Left cardiac atrium (tissue), 4 donors: ENCODE measurements at places on chromosomes 2 and 18. TPM values are rescaled to one million over a fixed set of nuclear protein-coding genes. Genes with fewer than 3 reads are reported as not detected.

Gene REG1B
- total RNA-seq, result not detected

DNA sequence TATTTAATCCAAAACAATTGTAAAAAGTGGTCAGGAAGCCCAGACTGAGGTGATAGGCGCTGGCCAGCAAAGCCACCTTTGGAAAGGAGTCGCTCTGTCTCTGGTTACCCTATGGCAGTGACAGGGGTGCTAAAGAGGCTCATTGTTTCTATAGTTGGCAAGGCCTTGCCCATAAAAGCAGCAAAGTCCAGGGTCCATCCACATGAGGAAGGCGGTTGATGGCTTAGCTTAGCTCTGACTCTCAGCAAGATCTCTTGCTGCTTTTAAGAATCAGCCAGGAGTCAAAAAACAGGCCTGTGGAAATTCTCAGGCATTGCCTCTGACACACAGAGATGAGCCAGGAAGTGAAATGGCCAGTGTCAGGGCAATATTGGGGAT, 57.8 kb upstream of the CYP26B1 start:
- no peak for DNase-seq

DNA sequence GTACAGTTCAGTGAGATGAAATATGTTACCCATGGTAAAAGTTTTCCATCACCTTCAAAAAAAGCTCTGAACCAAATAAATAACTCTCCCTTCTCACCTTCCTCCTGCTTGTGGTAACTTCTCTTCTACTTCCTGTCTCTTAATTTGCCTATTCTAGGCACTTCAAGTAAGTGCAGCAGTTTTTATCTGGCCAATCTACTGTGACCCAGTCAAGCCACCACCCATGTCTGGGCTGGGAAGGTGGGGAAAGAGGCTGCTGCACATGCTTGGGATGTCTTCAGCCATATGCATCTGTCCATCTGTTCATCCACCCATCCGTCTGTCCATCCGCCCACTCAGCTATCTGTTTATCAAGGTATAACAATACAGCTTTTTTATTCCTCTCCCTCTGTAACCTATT, 31.6 kb downstream of the ZNF532 start:
- DNase-seq, result no peak

GRCh38 chr2:72134997-72135800, 12.5 kb downstream of the CYP26B1 start:
- no peak for DNase-seq

DNA sequence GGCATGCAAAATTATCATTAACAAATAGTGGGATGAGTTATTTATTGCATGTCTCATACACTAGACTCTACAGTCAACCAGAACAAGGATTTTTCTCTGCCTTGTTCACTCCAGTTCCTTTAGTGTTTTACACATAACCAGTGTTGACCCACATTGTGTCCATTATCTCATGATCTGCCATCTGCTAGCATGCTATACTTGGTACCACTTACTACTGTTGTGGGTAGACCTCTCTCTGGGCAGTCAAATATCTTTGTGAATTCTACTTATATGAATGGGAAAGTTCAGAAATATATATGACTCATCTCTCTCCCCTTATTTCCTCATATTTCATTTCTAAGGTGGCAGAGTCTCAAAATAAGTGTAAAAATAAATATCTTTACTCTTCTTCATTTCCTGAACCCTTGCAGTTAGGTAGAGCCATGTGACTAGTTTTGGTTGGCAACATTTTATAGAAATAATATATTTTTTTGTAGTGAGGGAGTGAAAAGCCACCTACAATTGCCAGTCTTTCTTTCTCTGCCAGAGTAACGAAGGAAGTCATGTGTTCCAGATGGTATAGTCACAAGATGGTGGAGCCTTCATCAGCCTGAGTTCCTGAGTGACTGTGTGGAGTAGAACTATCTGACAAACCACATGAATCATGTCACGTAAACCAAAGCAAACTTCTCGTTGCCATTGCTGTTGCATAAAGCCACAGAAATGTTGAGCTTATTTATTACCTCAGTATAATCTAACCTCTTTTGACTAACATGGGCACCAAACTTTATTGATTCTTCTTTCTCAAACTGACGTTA, 704.0 kb downstream of the RNF144A start:
- DNase-seq, result no peak

Gene PDE11A
- total RNA-seq, result 0.24 TPM

GRCh38 chr2:145108361-145108778, 588.5 kb upstream of the ZEB2 start:
- DNase-seq, result no peak

DNA sequence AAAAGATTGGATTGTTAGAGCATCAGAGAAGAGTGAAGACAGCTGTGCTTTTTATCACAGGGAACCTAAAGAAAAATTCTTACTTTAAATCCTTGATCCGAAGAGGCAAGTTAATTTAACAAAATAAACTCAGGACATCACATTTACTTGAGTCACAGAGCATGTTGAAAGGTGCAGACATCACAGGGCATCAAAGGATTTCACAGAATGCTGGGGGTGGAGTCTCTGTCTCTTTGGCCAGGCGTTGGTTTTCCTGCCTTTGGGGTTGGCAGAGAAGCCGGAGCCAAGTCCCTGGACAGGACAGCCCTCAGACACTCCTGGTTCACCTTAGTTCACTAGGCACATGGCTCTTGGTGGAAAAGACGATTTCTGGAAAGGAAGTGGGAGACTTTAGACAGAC, 56.3 kb downstream of the SH3RF3 start:
- DNase-seq, result peak; percentile 50

GRCh38 chr2:115939902-115940301, 1497.5 kb downstream of the DPP10 start:
- DNase-seq, result no peak

- no peak for DNase-seq
These were observed 38.1 kb upstream of the HNRNPA3 start for GRCh38 chr2:177174486-177174885.

Gene IL1RL1
- 54.0 TPM for total RNA-seq

DNA sequence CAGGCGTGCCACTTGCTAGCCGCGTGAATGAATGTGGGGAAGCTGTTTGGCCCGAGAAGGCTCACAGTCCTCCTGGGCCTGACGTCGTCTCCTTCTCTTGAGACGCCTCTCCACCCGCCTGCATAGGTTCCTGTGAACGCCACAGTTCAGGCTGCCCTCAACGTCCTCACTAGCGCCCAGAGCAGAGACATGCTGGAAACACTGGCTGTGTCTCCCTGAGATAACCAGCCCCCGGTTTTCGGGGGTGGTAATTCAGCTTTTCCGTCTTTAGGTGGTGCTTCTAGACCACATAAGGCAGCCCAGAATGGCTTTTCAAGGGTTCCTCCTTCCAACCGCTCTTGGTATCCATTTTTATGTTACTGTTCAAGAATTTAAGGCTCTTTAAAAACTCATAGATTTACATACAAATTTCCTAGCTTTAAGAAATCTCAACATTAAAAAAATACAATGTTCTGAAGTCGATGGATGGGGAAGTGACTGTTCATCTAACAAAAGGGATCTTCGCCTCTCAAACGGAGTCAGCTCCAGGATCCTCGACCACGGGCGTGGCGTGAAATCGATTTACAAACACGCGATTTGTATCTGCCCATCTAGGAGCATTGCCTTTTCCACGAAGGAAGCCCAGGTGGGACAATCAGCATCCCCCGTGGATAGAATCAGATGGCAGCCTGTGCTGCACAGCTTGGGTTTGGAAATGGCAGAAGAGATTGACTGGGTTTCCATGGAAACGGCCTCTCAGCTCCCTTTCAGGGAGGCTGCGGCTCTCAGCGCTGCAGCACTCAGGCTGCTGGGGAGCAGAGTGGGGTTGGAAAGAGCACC, 110.6 kb upstream of the PXDN start:
- peak; percentile 37 for DNase-seq

GRCh38 chr2:128577141-128577930, 258.7 kb upstream of the HS6ST1 start:
- DNase-seq, result no peak

- DNase-seq, result no peak
These were observed 9.4 kb upstream of the AGFG1 start for GRCh38 chr2:227462462-227462951.

GRCh38 chr18:57009844-57010243, 137.0 kb upstream of the BOD1L2 start:
- DNase-seq, result no peak

DNA sequence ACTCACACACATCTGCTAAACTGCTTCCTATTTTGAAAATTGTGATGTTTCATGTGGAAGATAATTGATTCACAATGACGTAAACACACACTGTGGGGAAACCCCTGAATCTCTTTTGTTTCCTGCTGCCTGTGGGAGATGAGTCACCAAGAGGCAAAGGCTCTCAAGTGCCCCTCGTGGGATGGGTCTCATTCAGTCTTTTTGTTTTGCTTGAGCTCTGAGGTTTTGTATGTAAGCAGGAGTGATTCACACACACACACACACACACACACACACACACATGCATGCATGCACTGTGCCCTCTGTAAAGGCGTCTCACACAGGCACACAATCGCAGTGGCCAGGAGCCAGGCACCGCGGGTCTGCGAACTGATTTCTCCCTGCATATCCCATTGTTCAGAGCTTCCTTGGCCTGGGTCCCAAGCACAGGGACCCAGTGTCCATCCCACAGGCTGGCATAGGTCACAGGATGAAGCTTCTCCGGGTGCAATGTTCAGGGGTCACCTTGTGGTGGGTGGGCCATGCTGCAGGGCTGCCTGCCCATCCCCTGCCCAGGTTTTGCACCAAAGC, 12.1 kb upstream of the ARHGEF4 start:
- DNase-seq, result no peak

Gene CCDC102B
- total RNA-seq, result 7.4 TPM

Gene ALK
- 0.21 TPM for total RNA-seq

DNA sequence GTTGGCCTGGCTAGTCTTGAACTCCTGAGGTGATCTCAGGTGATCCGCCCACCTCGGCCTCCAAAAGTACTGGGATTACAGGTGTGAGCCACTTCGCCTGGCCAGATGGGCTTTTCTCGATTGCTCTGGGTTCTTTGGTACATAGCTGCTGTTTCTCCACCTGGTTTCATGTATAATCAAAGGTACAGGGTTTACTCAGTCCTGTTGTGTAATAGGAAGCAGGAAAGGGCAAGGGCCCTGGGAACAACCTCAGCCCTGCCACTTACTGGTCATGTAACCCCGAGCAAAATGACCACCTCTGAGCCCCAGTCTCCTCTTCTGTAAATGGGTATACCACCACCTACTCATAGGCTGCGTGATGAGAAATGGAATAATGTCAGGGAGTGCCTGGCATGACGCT, 34.0 kb downstream of the RMC1 start:
- DNase-seq, result no peak

GRCh38 chr2:18771212-18771611, 181.8 kb upstream of the NT5C1B start:
- DNase-seq, result no peak

DNA sequence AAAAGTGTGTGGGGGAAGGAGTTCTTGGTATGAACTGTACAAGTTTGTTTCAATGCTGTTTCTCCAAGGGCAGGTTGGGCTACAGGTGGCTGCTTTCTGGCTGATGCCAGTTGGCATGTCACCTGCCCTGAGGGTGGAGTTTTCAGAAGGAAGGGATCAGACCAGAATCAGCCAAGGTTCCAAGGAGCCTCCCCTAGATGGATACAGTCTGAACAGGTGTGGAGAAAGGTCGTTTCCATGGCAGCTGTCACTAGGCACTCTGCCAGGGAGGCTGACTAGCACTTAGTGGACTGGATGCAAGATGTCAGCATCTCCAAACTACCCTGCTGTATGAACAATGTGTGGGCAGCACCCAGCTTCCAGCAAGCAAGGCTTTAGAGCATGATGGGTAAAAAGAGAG, 444.4 kb upstream of the HNRNPA3 start:
- no peak for DNase-seq

Gene NEB
- total RNA-seq, result 24.7 TPM
